Common myeloid progenitor, CD34-positive (primary cell): ENCODE measurements at places on chromosomes 5 and 9.

- DNase-seq = peak; percentile 85
Measured at GRCh38 chr5:172178991-172179989, 8.7 kb downstream of the STK10 start.

DNA sequence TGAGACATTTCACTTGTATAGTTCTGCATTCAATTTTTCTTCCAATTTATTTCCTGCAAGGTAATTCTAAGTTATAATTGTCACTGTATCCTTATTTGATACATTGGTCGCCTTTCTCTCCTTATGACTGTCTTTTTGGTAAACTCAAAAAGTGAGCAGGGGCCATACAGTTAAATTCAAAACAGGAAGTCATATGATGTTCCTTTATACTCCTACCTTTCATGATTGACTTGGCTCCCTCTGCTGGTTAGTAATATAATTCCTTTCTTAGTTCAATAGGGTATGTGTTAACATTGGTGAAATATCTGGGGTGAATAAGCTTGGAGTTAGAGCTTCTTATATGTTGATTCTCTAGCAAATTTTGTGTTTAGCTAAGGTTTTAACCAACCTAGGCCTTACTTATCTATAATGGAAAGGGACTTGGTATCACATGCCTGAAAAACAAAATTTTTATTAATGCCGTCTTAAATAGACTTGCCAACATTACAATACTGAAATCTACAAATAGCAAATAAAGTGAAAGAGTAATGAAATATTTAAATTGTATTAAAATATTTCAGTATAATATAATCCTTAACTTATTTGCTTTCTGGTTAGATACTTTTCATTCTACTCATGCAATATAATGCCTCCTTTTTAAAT is 6.0 kb upstream of the NIPBL start:
- DNase-seq = peak; percentile 84

GRCh38 chr9:31030741-31031202 is 1353.7 kb upstream of the ACO1 start:
- DNase-seq = no peak

DNA sequence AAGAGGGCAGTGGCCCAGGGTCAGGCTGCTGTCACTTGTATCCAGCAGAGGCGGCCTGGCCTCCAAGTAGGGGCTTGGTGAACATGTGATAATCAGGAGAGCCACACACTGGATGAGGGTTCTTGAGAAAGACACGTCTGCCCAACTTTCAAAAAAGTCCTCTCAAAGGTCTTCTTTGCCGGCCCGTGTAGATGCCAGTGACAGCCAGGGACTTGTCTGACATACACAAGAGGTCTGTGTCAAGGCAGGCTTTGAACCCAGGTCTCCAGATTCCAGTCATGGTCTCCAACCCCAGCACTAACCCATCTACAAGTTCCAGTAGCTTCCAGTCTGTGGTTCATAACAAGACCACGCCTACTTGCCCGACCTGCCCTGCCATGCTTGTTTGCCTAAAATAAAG is 7.9 kb upstream of the AMBP start:
- no peak for DNase-seq

DNA sequence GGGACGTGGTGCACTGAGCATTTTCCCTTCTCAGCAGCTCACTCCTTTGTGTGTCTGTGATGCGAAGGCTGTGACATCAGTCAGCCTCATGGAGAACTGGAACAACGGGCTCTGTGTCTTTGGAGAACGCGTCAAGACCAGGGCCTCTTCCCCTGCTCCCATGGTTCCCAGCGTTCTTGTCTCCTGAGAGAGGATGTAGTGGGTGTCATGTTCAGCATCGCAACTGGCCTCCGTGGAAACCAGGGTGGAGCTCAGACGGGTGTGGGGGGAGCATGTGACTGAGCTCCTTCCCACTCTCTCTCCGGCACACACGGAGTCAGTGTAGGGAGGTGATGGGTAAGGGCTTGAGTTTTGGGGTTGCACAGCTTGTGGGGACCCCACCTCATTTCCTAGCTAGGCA is 59.7 kb downstream of the TENT4A start:
- DNase-seq = no peak

DNA sequence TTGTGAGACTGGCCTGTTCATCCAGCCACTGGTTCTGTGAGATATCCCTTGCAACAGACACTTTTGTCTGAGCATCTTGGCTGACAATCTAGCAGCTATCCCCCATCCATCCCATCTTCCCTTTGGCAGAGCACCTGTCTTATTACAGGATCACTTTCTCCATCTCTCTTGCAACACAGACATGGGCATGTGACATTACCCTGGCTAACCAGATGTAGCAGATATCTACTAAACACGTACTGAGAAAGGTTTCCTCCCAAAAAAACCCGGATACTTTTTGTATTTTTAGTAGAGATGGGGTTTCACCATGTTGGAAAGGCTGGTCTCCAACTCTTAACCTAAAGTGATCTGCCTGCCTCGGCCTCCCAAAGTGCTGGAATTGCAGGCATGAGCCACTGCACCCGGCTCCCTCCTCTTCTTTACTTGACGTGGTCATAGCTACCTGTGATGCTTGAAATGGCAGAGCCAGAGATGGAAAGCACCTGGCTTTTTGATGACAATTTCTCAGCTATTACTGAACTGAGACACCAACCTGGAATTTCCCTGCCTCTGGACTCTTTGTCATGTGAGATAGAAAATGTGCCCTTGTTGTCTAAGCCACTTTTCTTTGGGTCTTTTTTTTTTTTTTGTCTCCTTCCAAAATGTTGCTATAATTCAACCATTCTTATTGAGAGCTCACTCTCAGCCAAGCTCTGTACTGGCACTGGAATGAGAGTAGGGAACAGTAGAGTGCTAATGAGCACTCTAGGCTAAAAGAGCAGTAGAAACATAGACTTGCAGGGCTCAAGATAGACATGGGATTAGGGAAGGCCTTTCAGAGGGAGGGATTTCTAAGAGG is 32.6 kb downstream of the FNBP1 start:
- no peak for DNase-seq

- DNase-seq = peak; percentile 69
Measured at GRCh38 chr5:146541958-146542849, 26.2 kb upstream of the GPR151 start.

GRCh38 chr5:102539996-102540728 is 41.4 kb upstream of the SLCO6A1 start:
- peak; percentile 20 for DNase-seq

DNA sequence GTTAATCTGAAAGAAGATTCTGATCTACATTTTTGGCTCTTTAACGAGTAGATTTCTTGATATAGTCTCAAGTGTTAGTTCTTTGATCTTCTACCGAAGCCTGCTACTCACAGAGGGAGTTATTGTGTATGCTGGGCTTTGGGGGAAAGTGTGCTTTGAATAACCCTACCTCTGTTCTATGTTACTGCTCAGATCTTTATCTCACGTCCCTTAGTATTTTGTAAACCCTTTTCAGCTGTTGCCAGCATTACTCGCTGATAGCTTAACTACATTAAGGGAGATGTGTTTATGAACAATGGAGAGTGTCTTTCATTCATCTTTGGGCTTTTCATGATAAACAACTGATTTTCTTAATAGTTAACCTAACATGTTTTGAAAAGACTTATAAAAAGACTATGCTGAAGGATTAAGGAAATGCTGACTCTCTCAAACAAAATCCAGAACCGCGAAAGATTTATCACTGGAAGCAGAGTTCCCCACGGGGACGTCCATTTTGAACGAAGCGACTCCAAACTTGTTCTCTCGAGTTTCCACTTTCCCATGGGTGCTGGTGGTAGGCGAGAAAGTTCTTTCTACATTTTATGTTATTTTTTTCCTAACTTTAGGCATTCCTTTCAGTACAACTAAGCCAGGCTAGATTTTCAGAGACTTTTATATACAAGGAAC is 27.9 kb upstream of the ALDH1A1 start:
- no peak for DNase-seq

- no peak for DNase-seq
Measured at GRCh38 chr5:172877466-172878260, 43.6 kb downstream of the ERGIC1 start.

DNA sequence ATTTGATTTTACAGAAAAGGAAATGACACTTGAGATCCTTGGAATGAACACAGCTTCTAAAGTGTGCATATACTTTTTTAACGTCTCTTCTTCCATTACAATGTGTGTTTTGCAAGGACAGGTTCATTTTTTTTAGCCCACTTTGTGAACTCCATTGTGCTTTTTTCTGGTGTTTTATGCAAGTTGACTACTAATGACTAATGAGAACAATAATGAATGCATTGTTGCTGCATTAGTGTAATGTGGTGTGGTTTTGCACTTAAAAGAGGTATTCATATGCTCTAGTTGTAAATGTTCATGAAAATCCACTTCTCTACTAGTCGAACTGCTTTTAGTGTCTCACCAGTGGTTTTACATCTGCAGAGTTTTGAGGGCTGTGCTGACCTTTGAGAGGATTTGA is 93.6 kb downstream of the UHRF2 start:
- DNase-seq = no peak

- DNase-seq = no peak
Measured at GRCh38 chr9:125655066-125655633, 51.9 kb downstream of the MAPKAP1 start.

DNA sequence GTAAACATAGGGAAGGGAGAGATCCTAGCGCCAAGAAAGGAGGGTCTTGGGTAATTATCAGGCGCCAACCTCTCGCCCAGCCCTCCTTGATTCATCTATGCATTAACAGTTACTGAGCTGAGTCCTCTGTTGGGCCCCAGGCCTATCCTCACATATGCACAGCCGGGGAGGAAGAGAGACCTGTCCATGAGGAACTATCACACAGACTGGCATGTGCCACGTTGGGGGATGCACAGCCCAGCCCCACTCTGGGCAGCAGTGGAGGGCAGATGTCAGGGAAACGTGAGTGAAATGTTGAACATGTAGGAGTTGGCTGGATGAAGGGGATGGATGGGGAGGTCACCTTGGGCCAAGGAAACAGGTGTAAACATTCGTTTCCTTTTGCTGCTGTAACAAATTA is 18.8 kb upstream of the ENHO start:
- DNase-seq = no peak

DNA sequence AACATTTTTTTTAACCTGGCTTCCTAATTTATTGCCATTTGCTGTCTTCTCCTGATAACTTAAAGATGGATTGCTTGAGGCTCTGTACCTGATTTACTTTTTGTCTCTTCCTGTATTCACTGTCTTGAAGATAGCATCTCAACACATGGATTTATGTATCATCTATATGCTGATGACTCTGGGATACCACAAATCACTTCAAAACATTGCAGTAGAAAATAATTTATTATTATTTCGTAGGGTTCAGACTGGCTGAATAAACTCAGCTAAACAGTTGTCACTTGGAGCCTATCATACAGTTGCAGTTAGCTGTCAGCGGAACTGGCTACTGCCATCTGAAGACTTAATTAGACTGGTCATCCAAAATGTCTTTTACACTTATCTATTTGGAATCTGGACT is 1025.2 kb upstream of the CDH18 start:
- no peak for DNase-seq

- DNase-seq = no peak
Measured at GRCh38 chr5:66365981-66366380, 221.9 kb downstream of the SREK1 start.

DNA sequence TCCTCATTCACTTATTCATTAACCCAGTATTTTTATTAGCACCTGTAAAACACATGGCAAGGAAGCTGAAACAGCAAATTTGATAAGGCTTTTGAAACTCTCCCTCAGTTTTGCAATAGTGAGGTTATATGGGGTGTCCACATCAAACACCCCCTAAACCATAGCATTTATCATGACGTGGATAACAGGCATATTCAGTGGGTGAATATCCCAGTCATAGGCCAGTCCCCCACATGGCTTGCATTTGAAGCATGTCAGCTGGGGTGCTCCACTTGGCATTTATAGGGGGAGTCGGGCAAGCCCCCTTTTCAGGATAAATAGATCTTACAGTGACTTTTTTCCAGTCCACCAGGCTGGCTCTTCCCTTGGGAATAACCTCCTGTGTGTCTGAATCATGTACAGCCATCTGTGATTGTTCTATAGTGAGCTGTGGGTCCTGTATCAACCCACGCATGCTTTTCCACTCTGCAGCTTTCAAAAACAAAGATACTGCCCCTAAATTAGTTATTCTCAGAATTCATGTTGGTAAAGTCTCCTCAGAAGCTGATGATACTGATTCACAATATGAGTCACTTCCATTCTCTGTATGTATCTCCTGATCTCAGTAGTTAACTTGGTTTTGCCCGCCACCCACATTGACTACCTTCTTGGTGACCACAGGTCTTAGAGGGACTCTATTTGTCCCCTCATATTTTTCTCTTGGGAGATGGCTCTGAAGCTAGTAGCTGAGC is 84.4 kb upstream of the SPIN1 start:
- DNase-seq = peak; percentile 10

- DNase-seq = no peak
Measured at GRCh38 chr5:4646715-4647375, 493.3 kb upstream of the ADAMTS16 start.

DNA sequence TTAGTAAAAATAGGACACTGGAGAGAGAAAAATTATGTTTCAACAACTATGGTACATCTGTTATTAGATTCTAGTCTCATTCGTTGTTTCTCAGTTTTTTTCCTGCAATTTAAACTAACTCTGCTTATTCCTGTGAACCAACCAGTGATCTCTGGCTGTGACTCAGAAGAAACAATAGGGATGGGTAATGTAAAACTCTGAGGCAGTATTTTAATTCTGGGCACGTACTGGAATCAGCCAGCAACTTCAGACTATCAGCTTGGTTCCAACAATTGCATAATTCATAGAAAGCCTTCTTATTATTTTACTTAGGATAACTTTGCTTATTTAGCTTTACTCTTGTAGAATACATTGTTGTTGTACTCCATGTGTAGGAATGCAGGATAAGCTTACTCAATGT is 28.8 kb downstream of the MLLT3 start:
- DNase-seq = no peak
